SW480 (cell line): ENCODE measurements at places on chromosomes 5 and 9.

DNA sequence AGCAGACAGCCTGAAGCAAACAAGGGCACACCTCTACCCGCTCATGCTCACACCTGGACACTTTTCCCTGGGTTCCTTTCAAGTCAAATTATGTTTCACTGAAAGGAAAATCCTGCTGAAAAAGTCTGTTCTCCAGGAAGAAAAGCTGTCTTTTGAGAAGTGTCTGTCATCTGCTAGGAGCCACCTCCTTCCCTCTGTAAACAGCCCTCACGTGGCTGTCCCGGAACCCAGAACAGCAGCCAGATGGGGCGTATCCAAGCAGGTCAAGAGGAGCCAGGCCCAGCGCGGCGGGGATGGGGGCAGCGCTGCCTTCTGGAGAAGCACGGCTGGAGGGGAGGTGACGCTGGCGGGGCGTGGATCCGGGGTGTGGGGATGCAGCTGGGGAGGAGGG is at the start of gene PNPLA7:
TSS of gene PNPLA7 (minus strand) at position 172 of the 391 bp plus-strand sequence. CDS start 205 bp downstream, outside the sequence.
- DNase-seq, result peak; percentile 73

- no peak for DNase-seq
Observed at GRCh38 chr5:168790671-168791250, 211.6 kb upstream of the PANK3 start.

DNA sequence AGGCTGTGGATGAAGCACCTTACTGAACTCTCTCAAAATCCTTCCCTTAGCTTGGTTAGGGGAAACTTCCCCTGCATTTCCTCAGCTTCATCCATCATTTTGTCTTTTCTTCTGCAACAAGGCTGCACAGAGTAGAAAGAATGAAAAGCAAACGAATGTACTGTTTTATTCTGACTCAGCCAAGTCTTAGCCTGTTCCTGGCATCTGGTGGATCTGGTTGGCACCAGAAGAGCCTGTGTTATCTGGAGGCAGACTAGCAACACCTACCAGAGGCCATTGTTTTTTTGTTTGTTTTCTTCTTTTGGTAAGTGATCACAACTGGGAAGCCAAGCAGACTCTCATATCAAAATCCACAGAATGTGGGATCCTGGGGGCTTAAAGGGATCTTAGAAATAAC is 200.7 kb downstream of the FANCC start:
- no peak for DNase-seq

DNA sequence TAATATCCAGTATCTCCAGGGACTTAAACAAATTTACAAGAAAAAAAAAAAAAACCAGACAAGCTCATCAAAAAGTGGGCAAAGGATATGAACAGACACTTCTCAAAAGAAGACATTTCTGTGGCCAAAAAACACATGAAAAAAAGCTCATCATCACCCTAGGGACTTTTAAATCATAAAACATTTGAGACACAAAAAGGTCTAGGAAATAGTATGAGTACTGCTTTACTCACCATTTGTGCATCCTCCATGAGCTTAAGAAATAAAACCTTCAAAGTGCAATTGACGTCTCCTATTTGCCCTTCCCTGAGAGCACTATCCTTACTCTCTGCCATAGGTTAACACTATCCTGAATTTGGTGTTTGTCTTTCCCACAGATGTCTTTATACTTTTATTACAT is 193.7 kb upstream of the NREP start:
- DNase-seq, result no peak

DNA sequence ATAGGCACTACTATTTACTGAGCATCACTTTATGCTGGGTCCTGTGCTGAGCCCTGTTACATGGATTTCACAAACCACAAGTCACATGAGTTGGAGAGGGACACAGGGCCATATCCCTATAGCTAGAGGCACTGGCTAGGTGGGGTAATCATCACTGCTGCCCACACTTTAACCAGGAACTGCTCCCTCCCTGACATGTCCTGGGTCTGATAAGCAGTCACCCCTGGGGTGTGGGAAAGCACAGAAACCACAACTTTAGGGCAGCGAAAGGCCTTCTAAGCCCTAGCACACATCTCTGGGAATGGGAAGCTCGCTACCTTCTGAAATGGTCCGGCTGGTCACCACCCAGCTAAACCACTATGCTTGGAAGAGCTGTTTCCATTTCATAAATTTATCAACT is 15.0 kb downstream of the TBC1D2 start:
- no peak for DNase-seq

- no peak for DNase-seq
Observed at GRCh38 chr9:132447902-132448301, 37.9 kb downstream of the CFAP77 start.

DNA sequence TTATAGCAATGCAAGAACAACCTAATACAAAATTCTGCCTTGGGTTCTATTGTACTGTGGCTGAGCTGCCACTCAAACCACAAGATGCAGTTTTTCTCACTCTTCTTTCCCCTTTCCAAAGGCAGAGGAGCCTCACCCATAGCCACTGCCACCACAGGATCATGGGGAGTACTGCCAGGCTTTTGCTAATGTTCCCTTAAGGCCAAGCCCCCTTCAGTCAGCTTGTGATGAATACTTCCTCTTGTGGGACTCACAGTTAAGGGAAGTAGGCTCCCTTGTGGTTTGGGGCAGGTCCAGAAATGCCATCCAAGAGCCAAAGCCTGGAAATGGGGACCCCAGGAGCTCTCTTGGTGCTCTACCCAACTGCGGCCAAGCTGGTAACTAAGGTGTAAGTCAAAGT is 258.7 kb downstream of the SPATA31D1 start:
- DNase-seq, result no peak

GRCh38 chr5:141878186-141878710 is at the start of gene PCDH1:
Gene PCDH1 (minus strand): TSS chr5:141878410. CDS start chr5:141878262, 148 bp downstream.
- DNase-seq, result peak; percentile 50

GRCh38 chr5:77200663-77201062 is 9.8 kb upstream of the PDE8B start:
- DNase-seq, result no peak

DNA sequence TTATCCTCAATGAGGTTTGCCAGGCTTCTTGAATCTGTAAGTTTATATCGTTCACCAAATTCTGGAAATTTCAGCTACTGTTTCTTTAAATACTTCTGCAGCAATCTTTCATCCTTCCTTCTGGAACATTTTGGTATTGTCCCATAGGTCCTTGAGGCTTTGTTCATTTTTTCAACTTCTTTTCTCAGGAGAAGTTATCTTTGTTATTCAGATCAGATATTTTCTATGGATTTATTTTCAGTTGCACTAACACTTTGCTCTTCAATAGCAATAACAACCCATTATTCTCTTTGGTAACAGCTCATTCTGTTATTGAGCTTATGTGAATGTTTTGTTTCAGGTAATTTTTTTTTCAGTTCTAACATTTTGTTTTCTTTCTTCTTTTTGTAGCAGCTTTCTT is 13.5 kb downstream of the SNX2 start:
- no peak for DNase-seq

DNA sequence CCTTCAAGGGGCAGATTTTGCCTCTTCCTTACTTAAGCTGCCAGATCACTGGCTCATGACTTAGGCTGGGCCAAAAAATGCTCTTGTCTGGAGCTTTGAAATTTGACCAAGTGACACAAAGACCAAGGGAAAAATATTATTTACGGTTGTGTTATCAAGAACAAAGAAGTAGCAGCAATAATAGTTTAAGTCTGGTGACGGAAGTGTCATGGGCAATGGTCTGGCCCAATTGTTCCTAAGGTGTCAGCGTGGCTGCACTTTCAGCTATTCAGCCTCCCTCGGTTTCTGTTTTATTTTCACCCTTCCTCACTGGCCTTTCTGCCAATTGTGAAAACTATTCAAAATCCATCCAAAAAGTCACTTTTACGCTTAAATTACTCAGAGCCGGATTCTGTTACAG is 185.3 kb downstream of the CDH18 start:
- DNase-seq, result no peak

- DNase-seq, result no peak
Observed at GRCh38 chr9:122075135-122076030, 17.7 kb downstream of the TTLL11 start.

- DNase-seq, result peak; percentile 23
Observed at GRCh38 chr9:114166614-114167572, 11.6 kb downstream of the COL27A1 start.

GRCh38 chr5:57298985-57299491 is 125.2 kb downstream of the GPBP1 start:
- peak; percentile 83 for DNase-seq

DNA sequence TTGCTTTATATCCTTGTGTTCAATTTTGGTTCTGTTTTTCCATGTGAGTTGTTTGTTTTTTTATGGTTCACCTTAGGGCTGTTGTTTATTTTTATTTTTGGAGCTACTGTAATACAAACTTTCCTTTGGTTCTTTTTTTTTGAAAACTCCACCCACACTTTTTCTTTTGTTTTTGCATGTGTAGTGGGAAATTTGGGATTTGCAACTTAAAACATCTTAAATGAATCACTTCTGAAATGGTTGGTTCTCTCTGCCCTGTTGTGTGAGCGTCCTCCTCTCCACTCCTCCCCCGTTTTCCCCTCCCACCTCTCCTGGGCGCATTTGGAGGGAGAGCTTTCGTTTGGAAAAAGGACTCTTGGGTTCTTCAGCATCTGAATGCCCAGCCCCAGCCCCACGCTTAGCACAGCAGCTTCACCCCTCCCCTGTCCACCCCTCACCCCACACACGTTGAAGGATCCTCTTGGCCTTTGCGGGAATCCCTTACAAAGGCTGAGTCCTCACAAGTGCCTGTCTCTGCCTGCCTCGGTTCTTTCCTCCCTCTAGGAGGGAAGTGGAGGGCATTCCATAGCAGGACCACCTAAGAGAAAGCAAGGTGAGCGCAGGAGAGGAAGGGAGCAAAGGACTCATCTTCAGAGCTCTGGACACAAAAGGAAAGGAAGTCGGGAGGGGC is 67.2 kb downstream of the DMRT1 start:
- no peak for DNase-seq

- no peak for DNase-seq
Observed at GRCh38 chr9:94166976-94167346, 82.7 kb downstream of the PTPDC1 start.

DNA sequence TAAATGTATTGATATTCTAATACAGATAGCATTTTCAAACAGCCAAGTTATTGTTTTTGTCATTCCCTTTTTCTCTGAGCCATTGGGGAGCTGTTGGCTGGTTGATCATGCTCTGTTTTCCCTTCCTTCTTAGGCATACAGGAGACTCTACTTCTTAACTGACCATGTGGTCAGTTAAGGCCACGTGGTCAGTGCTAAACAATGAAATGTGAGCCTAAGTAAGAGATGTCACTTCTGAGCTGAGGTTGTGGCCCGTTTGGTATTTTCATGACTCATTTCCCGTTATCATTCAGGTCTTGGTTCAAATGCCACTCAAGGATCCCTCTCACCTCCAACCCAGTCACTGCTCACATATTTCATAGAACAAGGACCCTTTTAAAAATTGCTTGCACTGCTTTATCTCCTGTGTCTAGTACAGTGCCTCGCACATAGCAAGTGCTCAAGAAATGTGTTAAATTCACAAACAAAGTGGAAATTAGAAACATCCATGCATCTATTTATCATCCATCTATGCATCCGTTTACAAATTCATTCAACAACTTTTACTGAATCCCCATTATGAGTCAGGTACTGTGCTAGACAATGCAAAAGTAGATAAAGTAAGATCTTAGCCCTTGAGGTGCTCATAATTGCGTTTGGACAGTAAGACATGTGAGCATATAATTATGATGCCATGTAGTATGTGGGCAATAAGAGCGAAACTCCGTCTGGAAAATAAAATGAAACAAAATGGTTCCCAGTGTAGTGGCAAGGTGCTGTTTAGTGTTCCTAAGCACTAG is 50.7 kb downstream of the ARRDC3 start:
- DNase-seq, result peak; percentile 88

- DNase-seq, result no peak
Observed at GRCh38 chr9:92163276-92163675, 48.1 kb upstream of the SPTLC1 start.

DNA sequence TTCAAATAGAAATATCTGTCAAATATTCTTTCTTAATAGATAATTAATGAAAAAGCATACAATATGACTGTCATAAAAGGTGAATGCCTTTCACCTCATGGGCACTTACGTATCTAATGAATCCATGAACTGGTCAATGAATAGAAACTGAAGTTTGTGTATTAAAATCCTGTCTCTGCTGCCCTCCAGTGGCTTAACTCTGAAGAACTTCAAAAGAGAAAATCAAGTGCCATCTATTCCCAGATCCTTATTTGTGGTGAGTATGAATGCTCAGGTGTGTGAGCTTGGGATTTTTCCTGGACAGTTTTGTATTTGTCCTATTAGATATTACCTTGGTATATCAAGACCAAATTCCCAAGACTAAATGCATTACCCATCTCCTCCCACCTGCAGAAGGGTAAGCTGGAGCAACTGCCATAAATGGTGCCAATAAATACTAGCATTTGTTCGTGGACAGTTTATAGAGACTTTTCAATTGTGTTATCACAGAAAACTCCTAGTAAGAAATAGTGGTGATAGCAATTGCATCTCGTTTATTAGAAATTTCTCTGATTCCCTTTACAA is 44.0 kb upstream of the SVEP1 start:
- peak; percentile 72 for DNase-seq

GRCh38 chr9:109317979-109318741 is 2.7 kb downstream of the EPB41L4B start:
- no peak for DNase-seq

DNA sequence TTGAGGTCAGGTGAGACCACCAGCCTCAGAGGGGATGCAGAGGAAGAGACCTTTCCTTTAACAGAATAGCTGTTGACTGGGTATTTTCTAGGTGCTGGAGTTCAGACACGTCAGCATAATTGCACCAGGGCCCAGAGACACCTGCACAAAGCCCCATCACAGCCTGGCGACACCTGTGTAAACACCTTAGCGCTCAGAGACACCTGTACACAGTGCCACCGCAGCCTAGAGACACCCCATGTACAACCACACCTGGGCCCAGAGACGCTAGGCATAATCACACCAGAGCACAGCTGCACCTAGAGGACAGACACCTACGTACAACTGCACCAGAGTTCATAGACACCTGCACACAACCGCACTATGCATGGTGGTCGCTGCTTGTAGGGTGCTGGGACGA is 1.0 kb downstream of the TRIP13 start:
- DNase-seq, result peak; percentile 18

DNA sequence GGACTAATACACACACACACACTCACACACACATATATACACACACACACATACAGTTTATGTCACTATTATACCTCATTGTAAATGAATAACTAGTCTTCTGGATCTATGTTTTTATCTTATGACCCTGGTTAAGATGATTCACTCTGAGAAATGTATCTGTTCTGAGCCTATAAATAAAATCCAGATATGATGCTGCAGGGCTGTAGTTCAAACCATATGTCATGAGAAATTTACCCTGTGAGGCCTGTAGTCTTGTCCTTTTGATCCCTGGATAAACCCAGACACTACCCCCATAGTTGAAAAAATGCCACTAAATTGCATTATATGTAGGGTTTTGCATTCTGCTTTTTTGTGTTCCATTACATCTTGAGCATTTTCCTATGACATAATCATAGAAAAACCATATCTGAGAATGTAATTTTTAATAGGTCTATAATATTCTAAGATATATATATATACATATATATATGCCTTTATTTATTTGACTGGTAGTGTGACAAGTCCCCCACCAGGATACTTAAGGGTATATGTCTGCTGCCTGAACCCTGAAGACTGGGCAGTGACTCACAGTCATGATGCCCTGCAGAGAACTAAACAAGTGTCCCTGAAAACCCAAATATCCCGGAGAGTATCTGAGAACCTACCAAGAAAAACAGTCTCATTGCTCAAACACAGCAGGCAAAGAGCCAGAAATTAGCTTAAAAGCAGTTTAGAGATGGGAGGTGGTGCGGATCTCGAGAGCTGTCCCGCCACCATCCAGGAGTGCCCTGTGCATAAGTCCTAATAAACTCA is 18.4 kb upstream of the ALDOB start:
- no peak for DNase-seq
